Kidney epithelial cell (primary cell): ENCODE measurements at places on chromosomes 12 and 14. TPM values are rescaled to one million over a fixed set of nuclear protein-coding genes. Genes with fewer than 3 reads are reported as not detected.

The KRT73 gene
- not detected in 2 replicates for total RNA-seq

The GALNT9 gene
- total RNA-seq, result 1.5 and 9.4 TPM in 2 replicates

The TPH2 gene
- total RNA-seq, result not detected in 2 replicates

The MLXIP gene
- total RNA-seq, result 34.2 and 35.7 TPM in 2 replicates

The DIO2 gene
- total RNA-seq, result 0.07 TPM in 1 of 2 replicates, not detected in the other

The AMDHD1 gene
- total RNA-seq, result 0.41 and 0.67 TPM in 2 replicates

The KRT2 gene
- total RNA-seq, result not detected in 2 replicates

The NXPH4 gene
- 3.1 and 5.9 TPM in 2 replicates for total RNA-seq

The ZC2HC1C gene
- 4.0 and 9.2 TPM in 2 replicates for total RNA-seq

The GLIPR1L1 gene
- total RNA-seq, result not detected in 2 replicates

The TUNAR gene
- 0.27 and 0.50 TPM in 2 replicates for total RNA-seq

The DAO gene
- not detected in 2 replicates for total RNA-seq

The C1S gene
- total RNA-seq, result 2.8 and 4.0 TPM in 2 replicates

The TAC3 gene
- not detected in 2 replicates for total RNA-seq
